ENCODE measurements at places on chromosomes 2 and 18.
A peak's percentile ranks its signal among the peaks of the same experiment; 100 is the strongest.

DNA sequence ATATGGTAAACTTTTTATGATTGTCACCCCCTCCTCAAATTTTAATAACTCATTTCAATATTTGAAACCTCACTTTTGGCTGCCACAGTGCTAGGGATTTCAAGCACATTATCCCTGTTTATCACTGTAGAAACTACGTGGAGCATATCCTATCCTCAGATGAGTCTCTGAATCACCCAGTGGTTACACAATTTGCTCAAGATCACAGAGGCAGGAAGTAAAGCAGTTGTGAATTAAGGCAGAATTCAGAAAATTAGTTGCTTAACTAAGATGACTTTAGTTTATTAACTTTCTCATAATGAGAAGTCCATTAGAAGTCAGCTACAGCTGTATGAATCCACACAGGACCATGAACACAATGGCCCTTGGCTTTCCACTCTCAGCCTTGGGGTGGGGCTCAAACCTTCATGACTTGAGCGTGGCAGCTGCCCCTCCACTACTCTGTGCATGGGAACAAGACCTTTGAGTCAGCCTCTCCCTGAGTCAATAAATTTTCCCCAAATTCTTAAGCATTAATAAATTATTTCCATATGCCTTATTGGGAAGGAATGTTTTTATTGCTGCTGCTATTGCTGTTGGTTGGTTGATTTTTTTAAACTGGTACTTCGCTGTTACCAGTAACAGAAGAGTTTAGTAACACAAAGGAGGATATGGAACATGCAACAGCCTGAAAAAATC is 369.0 kb downstream of the CBLN2 start:
- no peak for DNase-seq

- no peak for DNase-seq
Observed at GRCh38 chr18:28767727-28768211, 590.8 kb upstream of the CDH2 start.

GRCh38 chr2:219433666-219434467 is 776 bp upstream of the SPEG start:
- peak; percentile 8 for DNase-seq

DNA sequence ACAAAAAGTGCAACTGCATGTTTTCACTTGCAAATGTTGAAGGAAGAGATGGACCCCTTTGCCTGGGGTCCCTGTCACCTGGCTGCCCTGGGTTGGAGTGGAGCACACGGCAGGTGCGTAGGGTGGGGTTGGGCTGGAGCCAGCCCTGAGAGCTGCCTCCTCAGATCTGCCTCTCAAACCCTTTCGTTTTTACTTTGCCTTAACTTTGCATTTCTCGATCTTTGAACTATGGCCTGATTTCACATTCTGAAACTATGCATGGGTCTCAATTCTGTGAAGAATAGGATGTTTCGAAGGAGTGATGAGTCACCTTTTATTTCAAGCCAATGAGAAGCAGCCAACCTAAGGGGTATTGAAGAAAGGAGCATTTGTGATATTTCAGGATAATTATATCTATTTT is 132.8 kb downstream of the ACOXL start:
- DNase-seq, result no peak

GRCh38 chr2:68475110-68475509 is 7.7 kb downstream of the APLF start:
- DNase-seq, result no peak

DNA sequence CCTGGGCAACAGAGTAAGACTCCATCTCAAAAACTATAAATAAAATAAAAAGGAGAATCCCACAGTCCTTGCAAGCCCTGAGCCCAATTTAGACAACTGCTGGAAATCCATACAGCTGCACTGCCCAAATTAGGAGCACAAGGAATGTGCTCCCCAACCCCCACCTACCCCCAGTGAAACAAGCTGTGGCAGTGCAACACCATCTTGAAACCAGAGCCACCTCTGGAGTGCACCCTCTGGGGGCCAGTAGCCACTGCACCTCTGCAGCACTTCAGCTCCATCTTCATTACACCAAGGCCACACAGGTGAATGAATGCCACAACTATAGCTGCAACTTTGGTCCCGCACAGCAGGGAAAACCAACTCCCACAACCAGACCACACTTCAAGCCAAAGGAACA is 37.3 kb downstream of the USP34 start:
- no peak for DNase-seq

- no peak for DNase-seq
Observed at GRCh38 chr18:26495287-26495686, 53.1 kb downstream of the KCTD1 start.

- no peak for DNase-seq
Observed at GRCh38 chr2:203719456-203720410, 13.3 kb downstream of the CD28 start.

DNA sequence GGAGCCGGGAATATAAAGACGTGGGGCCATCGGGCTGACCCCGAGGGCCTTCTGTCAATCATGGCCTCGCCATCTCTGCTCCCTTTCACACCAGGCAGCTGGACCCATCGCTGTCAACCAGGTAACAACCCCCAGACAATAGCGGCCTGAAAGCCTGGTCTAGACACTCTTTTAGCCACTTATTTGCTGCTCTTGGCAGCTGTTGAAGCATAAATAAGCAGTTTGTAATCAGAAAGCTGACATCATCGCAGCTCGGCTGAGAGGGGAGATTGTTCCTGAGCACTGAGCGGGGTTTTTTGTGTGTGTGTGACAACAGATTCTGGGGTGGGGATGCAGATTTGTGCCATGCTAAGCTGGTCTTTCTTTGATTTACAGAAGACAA is 423.6 kb upstream of the POU3F3 start:
- no peak for DNase-seq

GRCh38 chr2:166372046-166372445 is 3.7 kb downstream of the SCN9A start:
- DNase-seq, result no peak

DNA sequence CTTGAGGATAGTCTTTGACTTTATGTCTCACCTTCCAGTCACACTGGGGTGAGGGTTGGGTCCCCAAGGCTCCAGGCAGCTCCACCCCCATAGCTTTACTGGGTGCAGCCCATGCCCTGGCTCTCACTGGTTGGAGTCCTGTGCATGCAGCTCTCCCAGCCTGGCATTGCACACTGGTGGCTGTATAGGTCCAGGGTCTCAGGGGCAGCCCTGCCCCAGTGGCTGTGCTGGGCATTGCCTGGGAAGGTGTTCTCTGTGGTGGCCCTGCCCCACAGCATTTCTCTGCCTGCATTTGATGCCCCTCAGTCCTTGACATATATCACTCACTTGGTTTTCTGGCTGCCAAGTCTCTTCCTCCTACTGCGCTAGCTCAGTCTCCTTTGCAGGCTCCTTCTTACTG is 21.2 kb downstream of the MPHOSPH10 start:
- DNase-seq, result no peak

GRCh38 chr2:98494699-98495098 is 50.0 kb downstream of the INPP4A start:
- no peak for DNase-seq

DNA sequence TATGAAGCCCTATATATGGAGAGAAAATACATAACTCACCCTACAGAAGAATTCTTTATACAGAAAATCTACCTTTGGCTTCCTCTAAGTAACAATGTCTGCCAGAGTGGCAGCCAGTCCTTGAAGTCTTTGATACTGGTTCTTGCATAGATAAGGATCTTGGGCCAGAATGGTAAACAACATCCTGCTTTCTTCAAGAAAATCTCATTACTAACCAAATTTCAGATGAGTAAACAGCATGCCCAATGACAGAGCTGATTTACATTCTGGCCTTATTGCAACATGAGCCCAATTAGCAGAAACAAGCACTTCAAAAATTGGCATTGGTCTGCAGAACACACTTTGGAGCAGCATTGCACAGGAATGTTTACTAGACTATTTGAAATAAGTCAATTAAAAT is 336.5 kb upstream of the ST6GAL2 start:
- DNase-seq, result no peak

DNA sequence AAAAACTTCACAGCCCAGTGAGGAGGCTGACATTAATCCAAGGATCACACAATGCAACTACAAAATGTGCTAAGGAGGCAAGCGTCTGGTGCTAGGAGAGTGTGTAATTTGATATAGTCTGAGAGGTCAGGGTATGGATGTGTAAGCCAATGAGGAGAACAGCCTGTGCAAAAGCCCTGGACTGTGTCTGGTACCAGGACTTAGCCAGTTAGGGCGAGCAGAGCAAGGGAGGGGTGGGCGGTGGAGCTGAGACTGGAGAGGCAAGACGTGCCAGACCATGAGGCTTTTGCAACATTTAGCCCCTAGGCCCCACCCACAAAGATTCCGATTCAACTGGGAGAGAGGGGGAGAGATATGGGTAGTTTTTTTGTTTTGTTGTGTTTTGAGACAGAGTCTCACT is 33.5 kb upstream of the SPRED2 start:
- no peak for DNase-seq

DNA sequence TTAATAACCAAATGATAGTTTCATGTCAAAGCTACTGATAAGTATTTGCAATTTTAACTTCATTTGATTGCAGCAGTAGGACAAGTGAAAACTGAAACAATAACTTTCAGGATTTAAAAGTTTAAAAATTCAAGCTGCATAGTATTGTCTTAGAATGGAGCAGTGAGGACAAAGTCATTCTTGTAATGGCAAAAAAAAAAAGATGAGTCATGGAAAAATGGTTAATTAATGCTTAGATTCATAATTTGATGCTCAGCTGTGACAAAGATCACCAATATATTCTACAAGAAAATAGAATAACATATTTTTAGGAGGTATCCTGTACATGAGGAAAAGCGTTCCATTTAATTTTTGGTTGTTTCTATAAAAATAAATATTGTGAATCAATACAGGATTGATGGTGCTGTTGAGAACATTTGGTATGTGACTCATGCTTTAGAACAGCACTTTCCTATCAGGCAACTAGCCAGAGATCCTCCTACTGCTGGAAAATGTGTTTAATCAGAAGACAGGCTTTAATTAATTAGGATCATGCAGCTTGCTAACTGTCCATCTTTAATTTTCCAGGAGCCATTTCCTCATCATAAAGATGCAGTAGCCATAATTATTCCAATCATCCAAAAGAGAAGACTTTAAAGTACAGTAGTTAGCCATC is 239.0 kb upstream of the MMADHC start:
- DNase-seq, result no peak

DNA sequence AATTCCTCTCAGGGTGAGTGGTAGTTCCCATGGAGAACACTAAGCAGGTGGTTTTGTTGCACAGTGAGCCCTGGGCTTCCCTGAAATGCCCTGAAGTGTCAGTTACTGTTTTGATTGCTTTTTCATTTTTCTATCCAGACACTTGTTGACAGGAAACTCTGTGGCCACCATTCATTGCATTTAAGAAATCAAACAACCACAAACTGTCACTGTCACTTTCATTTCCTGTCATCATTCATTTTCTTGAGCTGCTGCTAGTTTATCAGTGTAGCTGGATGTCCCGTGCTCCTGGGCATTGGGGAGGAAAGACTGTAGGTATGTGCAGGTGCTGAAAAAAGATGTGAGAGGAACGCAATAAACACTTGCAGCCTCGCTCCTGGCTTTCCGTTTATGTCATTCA is 891.6 kb upstream of the ZEB2 start:
- DNase-seq, result no peak

GRCh38 chr2:202335791-202336467 is 40.2 kb upstream of the BMPR2 start:
- no peak for DNase-seq

- no peak for DNase-seq
Observed at GRCh38 chr2:228157841-228158240, 23.6 kb downstream of the SPHKAP start.

DNA sequence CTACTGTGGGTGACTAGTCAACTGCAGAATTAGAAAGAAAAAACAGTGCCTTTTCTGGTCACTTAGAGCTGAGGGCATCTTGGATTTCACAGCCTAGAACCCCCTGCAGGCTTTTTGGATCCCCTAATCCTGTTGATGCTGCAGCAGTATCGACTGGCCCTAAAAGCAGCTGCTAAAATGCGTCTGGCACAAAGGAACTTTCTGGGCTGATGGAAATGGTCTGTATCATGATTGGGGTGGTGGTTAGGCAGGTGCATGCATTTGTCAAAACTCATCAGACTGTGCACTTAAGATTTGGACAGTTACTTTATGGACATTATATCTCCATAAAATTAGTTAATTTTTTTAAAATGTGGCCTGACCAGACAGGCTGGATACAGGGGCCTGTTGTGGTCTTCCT is 149.8 kb downstream of the KLHL29 start:
- no peak for DNase-seq

- no peak for DNase-seq
Observed at GRCh38 chr2:172861098-172861497, 125.5 kb downstream of the RAPGEF4 start.

GRCh38 chr18:3323900-3324299 is 62.0 kb downstream of the MYL12B start:
- DNase-seq, result no peak

DNA sequence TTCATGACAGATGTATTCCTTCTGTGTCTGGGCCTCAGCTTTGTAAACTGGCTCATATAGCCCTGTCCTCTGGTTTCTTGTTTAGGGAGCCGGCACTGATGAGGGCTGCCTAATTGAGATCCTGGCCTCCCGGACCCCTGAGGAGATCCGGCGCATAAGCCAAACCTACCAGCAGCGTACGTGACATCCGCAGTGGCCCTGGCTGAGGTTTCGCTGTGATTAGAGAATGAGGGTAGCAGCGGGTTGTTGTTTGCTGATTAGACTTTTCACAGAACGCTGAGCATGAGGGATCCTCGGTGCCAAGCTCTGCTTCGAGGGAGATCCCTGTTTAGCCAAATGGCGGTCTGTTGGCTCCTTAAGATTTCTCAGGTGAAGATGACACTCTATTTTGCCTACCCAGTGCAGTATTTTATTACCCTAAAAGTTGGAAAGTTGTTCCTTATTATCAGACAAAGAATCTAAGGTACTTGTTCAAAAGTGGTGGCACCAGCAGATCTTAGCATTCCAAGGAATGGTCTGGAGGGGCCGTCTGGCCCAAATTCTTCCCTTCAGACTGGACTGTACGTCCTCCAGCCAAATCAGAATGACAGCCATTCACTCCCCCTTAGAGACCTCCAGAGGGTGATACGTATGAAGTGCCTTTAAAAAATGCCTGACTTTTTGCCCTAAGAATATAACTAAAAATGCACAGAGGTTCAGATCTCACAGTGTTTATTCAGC is 21.5 kb upstream of the GMCL1 start:
- DNase-seq, result no peak

- peak; percentile 12 for DNase-seq
Observed at GRCh38 chr2:55418072-55418471, 1.6 kb downstream of the CCDC88A start.

DNA sequence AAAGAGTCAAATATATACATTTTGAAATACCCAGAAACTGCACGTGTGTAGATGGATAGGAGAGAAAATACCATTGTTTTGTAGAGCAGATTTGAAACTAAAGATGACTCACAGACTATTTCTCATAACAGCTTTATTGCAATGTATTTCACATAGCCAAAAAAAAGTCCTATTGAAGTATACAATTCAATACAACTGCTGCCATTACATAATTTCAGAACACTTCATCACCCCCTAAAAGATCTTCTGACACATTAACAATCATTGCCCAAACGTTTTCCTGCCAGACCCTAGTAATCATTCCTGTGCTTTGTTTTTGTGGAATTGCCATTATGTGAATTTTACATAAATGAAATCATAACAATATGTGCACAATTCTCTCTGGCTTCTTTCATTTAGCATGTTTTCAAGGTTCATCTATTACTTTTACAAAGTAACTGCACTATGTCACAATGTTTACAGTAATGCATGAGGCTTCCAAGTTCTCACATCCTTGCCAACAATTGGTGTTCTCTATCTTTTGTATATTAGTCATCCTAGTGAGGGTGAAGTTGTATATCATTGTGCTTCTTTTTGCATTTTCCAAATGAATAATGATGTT is 378.6 kb upstream of the CWC22 start:
- no peak for DNase-seq

GRCh38 chr18:35953688-35954087 is 18.8 kb upstream of the RMP24 start:
- DNase-seq, result no peak

GRCh38 chr2:15112216-15112615 is 448.9 kb downstream of the NBAS start:
- no peak for DNase-seq
